ENCODE measurements at places on chromosomes 2 and 18.

DNA sequence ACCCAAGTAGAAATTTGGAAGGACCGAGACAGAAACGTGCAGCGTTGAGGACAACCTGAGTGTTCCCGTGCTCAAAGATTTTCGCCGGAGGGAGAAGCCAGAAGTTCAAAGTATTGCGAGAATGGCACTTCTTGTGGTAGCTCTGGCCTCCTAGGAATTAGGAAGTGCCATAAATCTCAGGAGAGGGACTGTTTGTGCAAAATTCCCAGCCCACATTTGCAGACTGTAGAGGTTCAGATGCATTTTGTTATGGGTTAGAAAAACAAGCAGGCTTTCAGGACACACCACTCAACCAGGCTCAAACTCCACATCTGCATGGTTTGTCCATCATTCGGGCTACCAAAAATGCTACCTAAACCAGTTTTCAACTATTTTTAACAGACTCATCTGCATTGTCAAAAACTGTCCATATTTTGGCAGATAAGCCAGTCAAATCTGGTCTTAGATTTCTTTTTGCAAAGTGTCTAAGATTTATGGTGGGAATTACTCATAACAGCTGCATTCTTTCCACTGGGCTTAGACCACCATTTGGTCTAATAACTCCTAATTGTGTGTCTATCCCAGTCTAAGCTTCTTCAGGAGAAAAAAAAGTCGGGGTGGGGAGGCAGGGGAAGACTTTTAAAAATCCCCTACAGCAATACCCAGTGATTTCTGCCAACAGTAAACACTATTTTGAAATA lies 422.9 kb downstream of the ARHGAP15 start:
- no peak for DNase-seq

GRCh38 chr2:103292573-103292972 lies 530.7 kb downstream of the TMEM182 start:
- DNase-seq, result no peak

- DNase-seq, result no peak
Measured at GRCh38 chr2:227821043-227821942, 7.7 kb downstream of the CCL20 start.

- no peak for DNase-seq
Measured at GRCh38 chr2:56263876-56264275, 80.1 kb downstream of the CCDC85A start.

GRCh38 chr2:10272464-10272863 lies 30.2 kb upstream of the HPCAL1 start:
- no peak for DNase-seq

DNA sequence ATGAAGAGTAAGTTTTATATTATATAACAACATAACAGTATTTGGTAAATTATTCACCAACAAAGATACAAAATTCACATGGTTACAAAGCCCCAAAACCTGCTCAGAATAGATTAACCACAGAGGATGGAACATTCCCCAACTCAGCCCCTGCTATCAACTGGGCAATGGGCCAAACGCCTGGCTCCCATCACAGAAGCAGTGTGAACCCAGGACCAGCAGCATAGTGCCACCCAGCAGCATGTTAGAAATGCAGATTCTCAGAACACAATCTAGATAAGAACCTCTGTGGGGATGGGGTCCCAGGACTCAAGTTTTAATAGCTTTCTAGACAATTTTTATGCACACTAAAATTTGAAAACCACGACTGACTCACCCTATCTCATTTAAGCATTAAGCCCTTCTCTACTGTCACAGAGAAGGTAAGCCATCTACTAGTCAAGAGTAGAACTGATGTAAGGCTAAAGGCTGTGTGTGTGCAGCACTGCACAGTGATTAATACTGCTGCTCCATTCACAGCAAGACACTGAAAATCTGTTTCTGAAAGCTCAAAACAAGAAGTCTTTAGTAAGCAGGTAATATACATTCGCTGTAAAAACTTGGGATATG lies 15.2 kb downstream of the AFG3L2 start:
- DNase-seq, result no peak

DNA sequence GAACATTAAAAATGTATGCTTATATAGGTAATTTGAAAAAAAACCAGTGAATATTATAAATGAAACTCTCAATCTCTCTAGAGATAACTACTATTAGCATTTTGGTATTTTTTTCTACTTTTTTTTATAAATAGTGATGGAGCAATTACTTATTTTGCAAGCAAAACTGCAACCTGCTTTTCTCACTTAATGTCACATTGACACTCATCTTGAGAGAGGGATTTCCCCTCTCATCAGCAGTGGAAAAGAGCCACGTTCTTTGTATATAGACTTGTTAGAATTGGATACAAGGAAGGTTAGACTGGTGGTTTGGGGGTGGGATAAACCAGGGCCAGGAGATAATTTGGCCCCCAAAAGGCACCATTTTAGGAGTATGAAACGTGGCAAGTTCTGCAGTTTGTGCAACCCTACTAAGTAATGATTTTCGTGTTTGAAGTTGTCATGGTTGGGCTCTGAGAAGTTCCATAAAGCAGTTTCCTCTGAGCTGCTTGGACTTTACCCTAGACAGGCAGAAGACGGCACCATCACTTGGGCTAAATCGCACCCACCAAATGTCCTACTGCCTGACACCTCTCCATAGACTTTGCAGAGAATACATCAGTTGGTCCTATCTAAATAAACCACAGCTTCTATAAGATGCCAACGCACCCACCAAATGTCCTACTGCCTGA lies 194.0 kb downstream of the ACTR3 start:
- DNase-seq, result no peak

DNA sequence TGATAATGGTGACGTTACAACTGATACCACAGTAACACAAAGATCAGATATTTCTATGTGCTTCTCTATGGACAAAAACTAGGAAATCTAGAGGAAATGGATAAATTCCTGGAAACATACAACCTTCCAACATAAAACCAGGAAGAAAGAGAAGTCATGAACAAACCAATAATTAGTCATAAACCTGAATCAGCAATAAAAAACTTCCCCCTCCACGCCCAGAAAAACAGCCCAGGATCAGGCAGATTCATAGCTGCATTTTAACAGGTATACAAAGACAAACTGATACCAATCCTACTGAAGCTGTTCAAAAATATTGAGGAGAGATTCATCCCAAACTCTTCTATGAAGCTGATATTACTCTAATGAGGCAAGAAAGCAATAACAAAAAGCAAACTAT lies 1535.2 kb upstream of the LRRTM1 start:
- DNase-seq, result no peak

- no peak for DNase-seq
Measured at GRCh38 chr2:145984580-145984979, 1464.7 kb upstream of the ZEB2 start.

DNA sequence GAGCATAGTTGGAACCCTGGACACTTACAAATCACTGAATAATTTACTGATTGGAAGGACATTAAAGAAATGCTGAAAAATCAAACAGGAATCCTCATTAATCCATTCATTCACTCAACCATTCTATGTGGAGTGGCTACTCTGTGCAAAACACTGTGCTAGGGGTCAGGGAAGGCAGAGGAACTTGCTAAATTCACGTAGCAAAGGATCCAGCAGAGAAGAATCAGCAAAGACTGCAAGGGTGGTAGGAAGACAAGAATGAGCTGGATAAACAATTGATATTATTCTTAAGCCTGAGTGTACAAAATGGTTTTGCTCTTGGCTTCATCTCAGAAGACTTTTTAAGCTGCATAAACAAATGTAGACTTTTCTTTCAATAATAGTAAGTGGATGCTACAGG lies 164.3 kb upstream of the CAVIN2 start:
- DNase-seq, result no peak

DNA sequence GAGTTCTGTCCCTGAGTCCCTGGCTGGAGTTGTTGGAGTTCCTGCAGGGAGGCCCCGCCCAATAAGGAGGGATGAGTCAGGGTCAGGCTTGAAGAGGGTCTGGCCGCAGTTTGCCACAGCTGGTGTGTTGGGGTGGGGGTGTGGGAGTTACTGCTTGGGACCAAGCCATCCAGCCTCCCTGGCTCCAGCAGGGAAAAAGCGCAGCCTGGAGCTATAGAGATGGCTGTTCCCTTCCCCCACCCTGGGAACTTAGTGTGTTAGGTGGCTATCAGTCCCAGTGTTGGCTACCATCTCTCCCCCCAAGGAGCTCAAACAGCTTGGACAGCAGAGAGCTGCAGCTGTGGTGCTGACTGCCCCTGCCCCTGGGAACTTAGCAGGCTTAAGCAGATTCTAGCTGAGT lies 13.2 kb upstream of the TANK start:
- DNase-seq, result no peak

DNA sequence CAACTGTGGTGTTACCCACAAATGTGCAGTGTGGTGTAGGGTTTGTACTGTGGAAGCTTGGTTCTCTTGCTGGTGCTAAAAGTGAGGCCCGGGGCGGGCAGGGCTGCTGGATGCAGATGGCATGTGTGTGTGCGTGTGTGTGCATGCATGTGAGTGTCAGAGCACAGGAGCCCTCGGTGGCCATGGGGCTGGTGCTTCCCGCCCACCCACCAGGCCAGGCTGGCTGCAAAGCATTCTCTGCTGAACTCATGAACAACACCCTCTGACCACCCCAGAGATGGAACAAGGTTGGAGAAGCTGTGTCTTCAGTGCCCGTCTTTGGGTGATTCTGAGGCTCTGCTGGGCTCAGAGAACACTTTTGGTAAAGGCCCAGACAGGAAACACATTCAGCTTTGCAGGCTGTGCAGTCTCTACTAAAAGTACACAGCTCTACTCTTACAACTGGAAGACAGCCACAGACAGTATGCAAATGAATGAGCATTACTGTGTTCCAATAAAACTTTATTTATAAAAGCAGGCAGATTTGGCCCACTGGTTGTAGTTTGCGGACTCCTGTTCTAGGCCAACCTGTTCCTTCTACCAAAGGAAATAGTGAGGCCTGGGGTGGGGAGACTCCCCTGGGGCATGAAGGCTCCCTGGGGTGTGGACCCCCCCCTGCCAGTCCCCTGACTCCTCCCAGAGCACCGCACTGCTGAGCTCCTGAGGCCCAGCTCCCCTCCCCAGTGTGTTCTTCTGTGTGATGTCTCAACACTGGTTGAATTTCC lies 225.3 kb upstream of the HDAC4 start:
- peak; percentile 37 for DNase-seq

DNA sequence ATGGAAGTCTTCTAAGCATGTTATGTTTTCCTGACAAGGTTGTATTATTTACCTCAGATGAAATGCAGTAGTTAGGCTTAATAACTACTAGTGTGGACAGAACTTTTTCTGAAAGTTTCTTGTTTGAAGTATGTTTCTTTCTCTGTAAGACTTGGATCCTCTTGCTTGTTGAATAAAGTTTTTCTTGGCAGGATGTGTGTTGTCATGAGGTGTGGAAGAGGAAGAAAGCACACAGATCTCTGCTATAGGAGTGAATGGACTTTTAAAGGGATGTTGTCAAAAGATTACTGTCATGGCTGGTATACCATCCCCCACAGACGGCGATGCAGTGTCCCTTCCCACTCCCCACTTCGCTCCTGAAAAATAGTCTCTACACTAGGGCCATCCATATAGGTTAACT lies 2.6 kb downstream of the CAB39 start:
- peak; percentile 33 for DNase-seq

GRCh38 chr18:46719388-46719787 lies 37.5 kb downstream of the ST8SIA5 start:
- DNase-seq, result no peak

- DNase-seq, result no peak
Measured at GRCh38 chr18:65025756-65026155, 725.1 kb upstream of the CDH7 start.

- no peak for DNase-seq
Measured at GRCh38 chr2:224242561-224242960, 159.3 kb downstream of the FAM124B start.

All from CD4-positive, alpha-beta T cell treated with Interleukin-17A for 1 hour (primary cell).